ENCODE measurements at places on chromosomes 11 and 22. TPM values are rescaled to one million over a fixed set of nuclear protein-coding genes. Genes with fewer than 3 reads are reported as not detected.

GRCh38 chr11:120964857-120965256 is 59.0 kb upstream of the TBCEL start:
- H3K27ac ChIP-seq, result no peak overlapping the region
- H3K4me3 ChIP-seq, result no peak overlapping the region
- no peaks in the 10 kb centered on the region for H3K4me1 ChIP-seq
- no peaks in the 10 kb centered on the region for H3K27me3 ChIP-seq
- no peak for DNase-seq
- H3K36me3 ChIP-seq, result no peaks in the 10 kb centered on the region

- H3K27me3 ChIP-seq, result no peaks in the 10 kb centered on the region
- no peak overlapping the region for H3K4me3 ChIP-seq
- no peaks in the 10 kb centered on the region for H3K4me1 ChIP-seq
- H3K27ac ChIP-seq, result no peak overlapping the region
- no peak for DNase-seq
These were observed 23.5 kb downstream of the PITPNB start for GRCh38 chr22:27895600-27895999.

DNA sequence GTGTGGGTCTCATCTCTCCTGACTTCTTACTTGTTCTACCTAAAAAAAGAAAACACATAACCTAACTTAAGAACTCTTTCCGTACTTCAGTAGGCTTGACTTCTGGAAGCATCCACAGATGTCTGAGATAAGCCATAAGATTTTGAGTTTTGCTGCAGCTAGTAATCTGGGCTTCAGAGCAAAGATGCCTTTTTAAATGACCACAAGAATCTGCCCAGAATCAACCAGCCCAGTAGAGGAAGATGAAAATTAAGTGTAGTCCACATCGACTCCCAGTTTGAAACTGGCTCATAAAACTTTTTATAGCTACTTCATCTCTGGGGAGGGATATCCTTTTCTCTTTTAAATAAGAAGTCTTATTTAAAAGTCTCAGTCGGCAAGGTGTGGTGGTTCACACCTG is 10.7 kb downstream of the DENND5A start:
- DNase-seq, result no peak
- no peak overlapping the region for H3K4me3 ChIP-seq
- H3K27ac ChIP-seq, result no peak overlapping the region
- H3K4me1 ChIP-seq, result no peaks in the 10 kb centered on the region
- H3K27me3 ChIP-seq, result no peaks in the 10 kb centered on the region
- H3K36me3 ChIP-seq, result peaks cover 9% of the 10 kb centered on the region

Gene ANO3
- not detected for total RNA-seq

GRCh38 chr22:34783436-34783835 is 282.5 kb upstream of the ISX start:
- no peak overlapping the region for H3K4me3 ChIP-seq
- no peaks in the 10 kb centered on the region for H3K27me3 ChIP-seq
- peaks cover 15% of the 10 kb centered on the region for H3K36me3 ChIP-seq
- DNase-seq, result no peak

- H3K36me3 ChIP-seq, result no peaks in the 10 kb centered on the region
- peaks cover 34% of the 10 kb centered on the region for H3K4me1 ChIP-seq
- H3K27ac ChIP-seq, result no peak overlapping the region
- H3K27me3 ChIP-seq, result no peaks in the 10 kb centered on the region
- DNase-seq, result no peak
These were observed 288.5 kb downstream of the NTM start for GRCh38 chr11:131658952-131659351.

GRCh38 chr11:1303126-1303821 is 6.2 kb downstream of the TOLLIP start:
- no peak overlapping the region for H3K4me3 ChIP-seq
- DNase-seq, result peak; percentile 68
- H3K4me1 ChIP-seq, result no peaks in the 10 kb centered on the region
- H3K27ac ChIP-seq, result no peak overlapping the region

DNA sequence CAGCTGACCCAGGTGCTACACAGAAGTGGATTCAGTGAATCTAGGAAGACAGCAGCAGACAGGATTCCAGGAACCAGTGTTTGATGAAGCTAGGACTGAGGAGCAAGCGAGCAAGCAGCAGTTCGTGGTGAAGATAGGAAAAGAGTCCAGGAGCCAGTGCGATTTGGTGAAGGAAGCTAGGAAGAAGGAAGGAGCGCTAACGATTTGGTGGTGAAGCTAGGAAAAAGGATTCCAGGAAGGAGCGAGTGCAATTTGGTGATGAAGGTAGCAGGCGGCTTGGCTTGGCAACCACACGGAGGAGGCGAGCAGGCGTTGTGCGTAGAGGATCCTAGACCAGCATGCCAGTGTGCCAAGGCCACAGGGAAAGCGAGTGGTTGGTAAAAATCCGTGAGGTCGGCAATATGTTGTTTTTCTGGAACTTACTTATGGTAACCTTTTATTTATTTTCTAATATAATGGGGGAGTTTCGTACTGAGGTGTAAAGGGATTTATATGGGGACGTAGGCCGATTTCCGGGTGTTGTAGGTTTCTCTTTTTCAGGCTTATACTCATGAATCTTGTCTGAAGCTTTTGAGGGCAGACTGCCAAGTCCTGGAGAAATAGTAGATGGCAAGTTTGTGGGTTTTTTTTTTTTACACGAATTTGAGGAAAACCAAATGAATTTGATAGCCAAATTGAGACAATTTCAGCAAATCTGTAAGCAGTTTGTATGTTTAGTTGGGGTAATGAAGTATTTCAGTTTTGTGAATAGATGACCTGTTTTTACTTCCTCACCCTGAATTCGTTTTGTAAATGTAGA is 1.7 kb downstream of the MALAT1 start:
- H3K36me3 ChIP-seq, result peaks cover 20% of the 10 kb centered on the region
- H3K27me3 ChIP-seq, result no peaks in the 10 kb centered on the region
- H3K4me1 ChIP-seq, result no peaks in the 10 kb centered on the region
- no peak overlapping the region for H3K4me3 ChIP-seq
- no peak for DNase-seq

GRCh38 chr11:130647371-130647770 is 198.9 kb downstream of the ADAMTS15 start:
- H3K36me3 ChIP-seq, result no peaks in the 10 kb centered on the region
- H3K4me3 ChIP-seq, result no peak overlapping the region
- DNase-seq, result no peak
- no peaks in the 10 kb centered on the region for H3K27me3 ChIP-seq
- no peak overlapping the region for H3K27ac ChIP-seq

Gene MPPED2
- total RNA-seq, result 2.6 TPM

Gene CSNK2A3
- total RNA-seq, result 1.7 TPM

- H3K27me3 ChIP-seq, result no peaks in the 10 kb centered on the region
- H3K27ac ChIP-seq, result no peak overlapping the region
- peak; percentile 35 for DNase-seq
- no peaks in the 10 kb centered on the region for H3K36me3 ChIP-seq
These were observed 1.1 kb downstream of the SHANK2 start for GRCh38 chr11:71251151-71251721.

DNA sequence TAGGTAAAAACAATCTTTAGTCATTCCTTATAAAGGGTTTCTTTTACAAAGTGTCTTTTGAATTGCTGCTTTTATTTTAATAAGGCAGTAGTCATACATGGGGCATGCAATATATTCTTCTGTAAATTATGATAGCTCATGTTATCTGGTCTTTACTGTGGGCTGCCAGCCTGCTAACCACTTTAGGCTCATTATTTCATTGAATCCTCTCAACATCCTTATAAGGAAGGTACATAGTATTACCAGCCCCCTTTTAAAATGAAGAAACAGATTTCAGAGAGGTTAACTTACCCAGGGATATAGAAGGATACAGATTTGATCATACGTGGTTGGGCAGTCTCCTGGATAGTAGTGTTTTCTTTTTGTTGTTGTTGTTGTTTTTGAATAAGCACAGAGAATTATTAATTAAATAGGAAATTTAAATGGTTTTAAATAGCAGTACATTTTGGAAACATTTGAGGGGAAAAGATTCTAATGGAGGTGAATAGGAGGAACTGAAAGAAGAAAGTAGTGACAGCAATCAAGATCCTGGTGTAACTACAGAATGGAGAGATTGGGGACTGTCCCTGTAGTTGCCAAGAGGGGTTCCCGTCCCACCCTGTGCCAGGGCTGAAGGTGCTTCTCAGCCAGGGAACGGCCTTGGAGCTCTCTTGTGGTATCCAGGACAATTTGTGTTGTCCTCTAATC is 21.0 kb downstream of the SPECC1L start:
- H3K36me3 ChIP-seq, result no peaks in the 10 kb centered on the region
- no peak overlapping the region for H3K4me3 ChIP-seq
- DNase-seq, result no peak
- no peak overlapping the region for H3K27ac ChIP-seq

DNA sequence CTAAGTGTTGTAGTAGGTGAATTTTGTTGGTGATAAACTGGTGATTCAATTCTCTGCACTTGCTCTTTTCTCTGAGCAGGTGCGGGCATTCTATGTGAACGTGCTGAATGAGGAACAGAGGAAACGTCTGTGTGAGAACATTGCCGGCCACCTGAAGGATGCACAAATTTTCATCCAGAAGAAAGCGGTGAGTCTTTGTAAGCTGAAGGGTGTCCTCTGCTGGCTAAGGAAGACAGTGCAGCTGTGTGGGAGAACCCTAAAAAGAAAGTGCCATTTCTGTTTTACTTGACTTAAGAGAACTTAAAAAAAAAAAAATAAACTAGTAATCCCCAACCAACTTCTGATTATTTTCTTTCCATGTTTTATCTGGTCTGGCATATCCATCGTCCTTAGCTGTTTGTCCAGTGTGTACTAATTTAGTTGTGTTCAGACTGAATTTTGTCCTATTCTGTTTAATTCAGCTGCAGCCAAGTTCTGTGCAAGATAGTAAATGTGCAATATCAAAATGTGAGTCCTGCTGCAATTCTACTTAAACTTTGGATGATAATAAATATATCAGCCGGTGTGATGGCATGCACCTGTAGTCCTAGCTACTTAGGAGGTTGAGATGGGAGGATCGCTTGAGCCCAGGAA is 29.6 kb downstream of the CAT start:
- no peaks in the 10 kb centered on the region for H3K27me3 ChIP-seq
- peaks cover 47% of the 10 kb centered on the region for H3K36me3 ChIP-seq
- no peaks in the 10 kb centered on the region for H3K4me1 ChIP-seq
- no peak overlapping the region for H3K27ac ChIP-seq

DNA sequence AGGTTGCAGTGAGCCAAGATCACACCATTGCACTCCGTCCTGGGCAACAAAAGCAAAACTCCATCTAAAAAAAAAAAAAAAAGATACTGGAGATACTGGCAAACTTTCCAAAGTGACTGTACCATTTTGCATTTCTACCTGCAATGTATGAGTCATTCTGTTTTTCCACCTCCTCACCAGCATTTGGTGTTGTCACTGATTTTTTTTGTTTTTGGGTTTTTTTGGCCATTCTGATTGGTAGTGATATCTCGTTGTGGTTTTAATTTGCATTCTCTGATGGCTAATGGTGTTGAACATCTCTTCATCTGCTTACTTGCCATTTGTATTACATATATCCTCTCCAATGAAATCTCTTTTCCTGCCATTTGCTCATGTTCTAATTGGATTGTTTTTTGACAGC is 12.0 kb upstream of the RBX1 start:
- H3K27me3 ChIP-seq, result no peaks in the 10 kb centered on the region
- H3K27ac ChIP-seq, result no peak overlapping the region
- H3K4me1 ChIP-seq, result no peaks in the 10 kb centered on the region

Gene SERPING1
- total RNA-seq, result 35.2 TPM

DNA sequence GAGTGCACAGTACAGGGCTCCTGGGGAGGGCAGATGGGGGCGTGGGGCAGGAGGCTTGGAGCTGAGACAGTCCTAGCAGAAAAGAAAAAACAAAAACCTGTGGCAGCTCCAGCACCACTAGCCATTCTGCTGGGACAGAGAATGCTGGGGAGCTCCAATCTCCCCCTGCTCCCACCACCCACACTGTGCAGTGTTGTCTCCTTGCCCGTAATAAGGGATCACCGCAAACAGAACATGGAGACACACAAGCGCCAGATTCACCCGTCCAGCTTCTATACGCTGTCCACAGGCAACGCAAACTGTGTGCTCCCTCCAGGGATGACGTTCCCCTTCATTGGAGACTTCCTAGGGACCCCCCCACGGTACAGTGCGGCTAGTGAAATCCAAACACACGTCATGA is 31.4 kb downstream of the OPCML start:
- no peaks in the 10 kb centered on the region for H3K27me3 ChIP-seq
- no peaks in the 10 kb centered on the region for H3K36me3 ChIP-seq
- H3K4me1 ChIP-seq, result peaks cover 5% of the 10 kb centered on the region

Gene SREBF2
- 144 TPM for total RNA-seq

- no peak overlapping the region for H3K27ac ChIP-seq
- H3K4me1 ChIP-seq, result peaks cover 8% of the 10 kb centered on the region
- no peaks in the 10 kb centered on the region for H3K36me3 ChIP-seq
- no peaks in the 10 kb centered on the region for H3K27me3 ChIP-seq
These were observed 35.3 kb downstream of the PPM1F start for GRCh38 chr22:21917181-21917958.

DNA sequence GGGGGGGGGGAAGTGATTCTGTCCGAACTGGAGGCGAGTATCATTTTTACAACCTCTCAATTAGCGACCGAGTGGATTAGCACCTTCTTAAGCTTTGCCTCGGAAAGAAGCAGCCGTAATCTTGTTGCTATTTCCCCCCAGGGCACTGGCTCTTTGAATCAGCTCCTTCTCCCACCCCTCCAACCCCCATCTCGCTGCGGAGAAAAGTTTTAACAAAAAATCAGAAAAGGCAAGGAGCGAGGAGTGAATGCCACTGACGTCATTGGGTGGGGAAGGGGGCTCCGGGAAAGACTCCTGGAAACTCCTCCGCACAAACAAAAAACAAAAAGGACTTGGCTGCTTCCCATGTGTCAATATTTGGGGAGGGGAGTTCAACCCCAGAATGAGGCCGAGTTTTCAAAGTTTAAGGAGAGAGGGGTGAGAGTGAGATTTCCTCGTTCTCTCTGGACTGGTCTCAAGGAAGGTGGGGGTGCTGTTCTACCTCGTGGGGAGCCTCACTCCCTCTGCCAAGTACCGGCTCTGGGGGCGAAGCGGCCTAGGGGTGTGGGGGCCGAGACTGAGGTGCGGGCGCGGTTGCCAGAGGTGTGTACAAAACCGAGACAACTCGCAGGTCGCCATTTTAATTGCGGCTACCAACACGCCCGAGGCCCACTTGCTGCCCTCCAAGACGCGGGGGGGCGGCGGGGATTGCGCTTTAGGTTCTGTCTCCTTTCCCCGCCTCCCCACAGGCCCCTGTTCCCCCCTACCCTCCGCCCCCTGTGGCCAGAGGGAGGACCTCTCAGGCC is 2.5 kb upstream of the PAX6 start:
- no peak overlapping the region for H3K27ac ChIP-seq
- H3K4me1 ChIP-seq, result no peaks in the 10 kb centered on the region
- peaks cover 91% of the 10 kb centered on the region for H3K27me3 ChIP-seq
- DNase-seq, result no peak
- H3K36me3 ChIP-seq, result no peaks in the 10 kb centered on the region
- H3K4me3 ChIP-seq, result no peak overlapping the region

- H3K4me1 ChIP-seq, result peaks cover 6% of the 10 kb centered on the region
- peak overlapping the region; percentile 97 for H3K4me3 ChIP-seq
- H3K36me3 ChIP-seq, result no peaks in the 10 kb centered on the region
- H3K27ac ChIP-seq, result no peak overlapping the region
- no peak for DNase-seq
These were observed 938 bp downstream of the FXYD6 start for GRCh38 chr11:117875382-117876058.

Measured in H9 (cell line).